Stimulated activated CD4-positive, alpha-beta T cell treated with anti-CD3 and anti-CD28 coated beads, Interleukin-15, amount 100 ng/mL, for 1 hour (primary cell): ENCODE measurements at places on chromosomes 3 and 15.

DNA sequence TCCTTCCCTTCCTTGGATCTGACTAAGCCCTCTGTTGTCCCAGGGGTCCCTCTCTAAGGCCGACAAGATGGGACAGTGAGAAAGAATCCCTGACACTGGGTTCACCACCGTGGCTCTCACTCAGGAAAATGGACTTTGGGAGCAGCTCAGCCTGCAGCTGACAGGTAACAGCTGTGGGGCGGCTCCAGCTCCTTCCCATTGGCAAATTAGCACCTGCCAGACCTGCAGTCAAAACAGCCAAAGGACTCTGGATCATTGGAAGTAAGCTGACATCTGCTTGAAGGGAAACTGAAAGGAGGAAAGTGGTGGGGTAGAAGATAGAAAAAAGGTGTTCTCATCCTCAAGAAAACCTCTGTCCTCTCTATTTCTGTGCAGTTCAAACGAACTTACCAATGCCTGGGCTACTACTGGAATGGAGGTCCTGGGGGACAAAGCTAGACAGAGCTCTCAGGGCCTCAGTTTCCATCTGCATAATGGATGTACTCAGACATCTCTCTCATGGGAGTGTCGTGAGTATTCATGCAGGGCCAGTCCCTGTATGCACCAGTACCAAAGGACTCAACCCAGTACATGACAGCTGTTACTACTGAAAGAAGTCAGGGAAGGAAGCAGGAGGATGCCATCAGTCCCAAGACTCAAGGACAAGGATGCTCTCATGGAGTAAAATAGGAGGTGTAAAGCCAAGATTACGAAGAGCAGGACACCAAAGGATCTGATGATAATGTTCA, 53.6 kb upstream of the DCLK3 start:
- no peak for DNase-seq

DNA sequence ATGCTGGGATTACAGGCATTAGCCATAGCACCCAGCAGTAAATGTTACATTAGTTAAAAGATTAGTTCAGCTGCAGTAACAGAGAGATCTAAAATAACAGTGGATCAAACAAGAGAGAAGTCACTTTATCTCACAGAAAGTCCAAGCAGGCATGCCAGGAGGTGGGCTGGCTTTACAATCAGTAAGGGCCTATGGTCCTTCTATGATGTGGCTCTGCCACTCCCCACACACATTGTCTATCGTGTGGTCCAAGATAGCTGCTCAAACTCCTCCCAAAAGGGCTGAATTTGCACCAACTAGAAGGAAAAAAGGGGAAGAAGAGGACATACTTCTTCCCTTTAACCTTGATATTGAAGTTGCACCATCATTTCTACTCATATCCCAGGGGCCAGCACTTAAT, 4.6 kb upstream of the RUVBL1 start:
- no peak for DNase-seq

- DNase-seq: no peak
Measured at GRCh38 chr3:133722935-133723334, 23.3 kb upstream of the TF start.

GRCh38 chr15:25860885-25861866, 2.0 kb downstream of the ATP10A start:
- DNase-seq: no peak

GRCh38 chr15:61227950-61228936, 859 bp downstream of the RORA start:
- no peak for DNase-seq
